H1 (cell line): ENCODE measurements at places on chromosomes 1 and 21. TPM values are rescaled to one million over a fixed set of nuclear protein-coding genes. Genes with fewer than 3 reads are reported as not detected.

GRCh38 chr1:246708166-246708565 is 16.0 kb upstream of the SCCPDH start:
- H3K27ac ChIP-seq: no peak overlapping the region
- no peak overlapping the region for H3K4me3 ChIP-seq
- no peaks in the 10 kb centered on the region for H3K36me3 ChIP-seq
- no peak for DNase-seq

- no peaks in the 10 kb centered on the region for H3K27me3 ChIP-seq
- DNase-seq: no peak
- no peak overlapping the region for H3K4me3 ChIP-seq
- no peaks in the 10 kb centered on the region for H3K4me1 ChIP-seq
These were observed 16.5 kb downstream of the ADAM30 start for GRCh38 chr1:119879510-119880434.

Gene OR2AK2
- not detected in 2 replicates for total RNA-seq

DNA sequence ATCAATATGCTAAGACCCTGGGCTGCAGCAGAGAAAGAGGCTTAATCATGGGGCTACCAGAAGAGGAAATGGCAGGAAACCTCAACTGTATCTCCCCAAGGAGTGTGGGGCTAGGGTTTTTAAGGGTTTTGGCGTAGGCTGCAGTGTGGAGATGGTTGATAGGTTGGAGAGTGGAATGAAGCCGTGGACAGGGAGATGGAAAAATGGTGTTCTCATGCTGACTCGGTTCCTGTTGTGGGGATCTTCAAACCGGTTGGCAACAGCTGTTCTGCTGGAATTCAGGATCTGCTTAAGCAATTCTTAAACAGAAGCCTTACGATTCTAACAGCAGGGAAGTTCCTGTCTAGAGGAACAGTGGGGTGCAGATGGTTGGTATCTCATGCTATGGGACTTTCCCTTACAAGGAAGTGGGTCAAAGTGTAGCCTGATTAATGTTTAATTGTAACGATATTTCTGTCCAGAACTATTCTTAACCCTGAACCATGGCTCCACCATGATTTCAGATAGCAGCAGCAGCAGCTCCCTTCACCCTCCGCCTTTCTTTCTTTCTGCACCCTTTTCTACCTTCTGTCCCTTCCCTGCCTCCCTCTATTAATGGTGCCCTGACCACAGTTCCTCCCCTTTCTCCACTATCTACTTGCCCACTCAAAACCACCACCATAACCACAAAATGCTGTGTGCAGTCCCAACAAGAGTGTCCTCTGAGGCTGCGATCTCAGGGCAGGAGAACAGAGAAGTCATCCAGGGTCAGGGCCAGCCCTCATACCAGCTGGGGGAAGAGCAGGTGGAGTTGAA is 30.8 kb downstream of the RSPH1 start:
- peaks cover 13% of the 10 kb centered on the region; the same call in 1 of the 2 replicates for H3K4me1 ChIP-seq
- DNase-seq: no peak
- H3K4me3 ChIP-seq: no peak overlapping the region
- no peaks in the 10 kb centered on the region for H3K36me3 ChIP-seq
- H3K27ac ChIP-seq: no peak overlapping the region
- no peaks in the 10 kb centered on the region; the same call in 1 of the 2 replicates for H3K27me3 ChIP-seq

Gene MAP10
- total RNA-seq: 3.5 TPM in 2 replicates

Gene BEND5
- 6.5 and 7.5 TPM in 2 replicates for total RNA-seq

Gene FAM43B
- 1.9 and 2.2 TPM in 2 replicates for total RNA-seq

- no peaks in the 10 kb centered on the region for H3K27me3 ChIP-seq
- H3K36me3 ChIP-seq: no peaks in the 10 kb centered on the region
- H3K27ac ChIP-seq: peak overlapping the region; percentile 48; the same call in 1 of the 2 replicates
These were observed 694 bp downstream of the ZBTB7B start for GRCh38 chr1:155003227-155003765.

- H3K27me3 ChIP-seq: no peaks in the 10 kb centered on the region
- H3K4me3 ChIP-seq: no peak overlapping the region
- no peaks in the 10 kb centered on the region for H3K36me3 ChIP-seq
- H3K4me1 ChIP-seq: no peaks in the 10 kb centered on the region
- DNase-seq: no peak
These were observed 36.5 kb upstream of the LHX8 start for GRCh38 chr1:75097654-75098053.

DNA sequence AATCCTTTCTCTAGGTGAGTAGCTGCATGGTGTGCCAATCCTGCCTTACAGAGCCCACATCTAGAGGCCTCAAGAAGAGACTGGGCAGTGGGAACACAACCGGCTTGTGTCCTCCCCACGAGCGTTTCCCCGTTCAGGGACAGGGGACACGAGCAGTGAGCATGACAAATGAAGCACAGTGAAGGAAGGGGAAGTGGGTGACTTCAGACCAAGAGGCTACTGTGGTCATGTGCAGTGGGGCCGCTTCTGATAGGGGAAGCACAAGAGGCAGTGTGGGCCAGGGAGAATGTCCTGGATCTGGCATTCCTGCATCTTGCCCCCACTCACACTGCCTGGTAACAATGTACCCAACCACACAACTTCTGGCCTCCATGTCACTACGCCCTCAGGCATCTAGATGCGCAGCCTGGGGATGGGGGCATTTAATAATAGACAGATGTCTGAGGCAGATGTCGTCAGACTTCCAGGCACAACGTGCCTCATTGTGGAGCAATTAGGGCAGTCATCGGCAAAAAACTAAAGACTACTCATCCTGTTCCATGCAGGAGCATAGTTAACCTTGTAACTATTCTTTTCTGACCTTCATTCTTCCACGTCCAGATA is 155.6 kb upstream of the NBPF11 start:
- no peak overlapping the region for H3K4me3 ChIP-seq
- no peak overlapping the region for H3K27ac ChIP-seq
- DNase-seq: no peak
- H3K4me1 ChIP-seq: no peaks in the 10 kb centered on the region
- no peaks in the 10 kb centered on the region for H3K36me3 ChIP-seq

Gene PKP1
- 0.88 and 0.95 TPM in 2 replicates for total RNA-seq

GRCh38 chr1:10189659-10190058 is 20.7 kb upstream of the KIF1B start:
- no peaks in the 10 kb centered on the region for H3K36me3 ChIP-seq
- peaks cover 2% of the 10 kb centered on the region; the same call in 1 of the 2 replicates for H3K4me1 ChIP-seq
- no peak overlapping the region for H3K4me3 ChIP-seq
- H3K27me3 ChIP-seq: no peaks in the 10 kb centered on the region

Gene GCSAML
- not detected in 2 replicates for total RNA-seq

- no peak for DNase-seq
- H3K4me3 ChIP-seq: no peak overlapping the region
These were observed 20.6 kb downstream of the MYOG start for GRCh38 chr1:203065191-203065590.

- no peaks in the 10 kb centered on the region for H3K27me3 ChIP-seq
- H3K36me3 ChIP-seq: no peaks in the 10 kb centered on the region
- DNase-seq: no peak
These were observed 2.5 kb downstream of the PRKACB start for GRCh38 chr1:84146411-84147032.

Gene CLDN17
- total RNA-seq: not detected in 2 replicates

GRCh38 chr1:164641353-164641730 is 82.4 kb downstream of the PBX1 start:
- H3K4me1 ChIP-seq: peaks cover 28% of the 10 kb centered on the region
- DNase-seq: no peak
- no peak overlapping the region for H3K4me3 ChIP-seq
- peak overlapping the region; percentile 11; the same call in 1 of the 2 replicates for H3K27ac ChIP-seq
- H3K36me3 ChIP-seq: no peaks in the 10 kb centered on the region

GRCh38 chr1:86965827-86966182 is 51.4 kb downstream of the HS2ST1 start:
- no peak overlapping the region for H3K27ac ChIP-seq
- DNase-seq: no peak
- no peak overlapping the region for H3K4me3 ChIP-seq
- H3K36me3 ChIP-seq: no peaks in the 10 kb centered on the region
- H3K4me1 ChIP-seq: no peaks in the 10 kb centered on the region

DNA sequence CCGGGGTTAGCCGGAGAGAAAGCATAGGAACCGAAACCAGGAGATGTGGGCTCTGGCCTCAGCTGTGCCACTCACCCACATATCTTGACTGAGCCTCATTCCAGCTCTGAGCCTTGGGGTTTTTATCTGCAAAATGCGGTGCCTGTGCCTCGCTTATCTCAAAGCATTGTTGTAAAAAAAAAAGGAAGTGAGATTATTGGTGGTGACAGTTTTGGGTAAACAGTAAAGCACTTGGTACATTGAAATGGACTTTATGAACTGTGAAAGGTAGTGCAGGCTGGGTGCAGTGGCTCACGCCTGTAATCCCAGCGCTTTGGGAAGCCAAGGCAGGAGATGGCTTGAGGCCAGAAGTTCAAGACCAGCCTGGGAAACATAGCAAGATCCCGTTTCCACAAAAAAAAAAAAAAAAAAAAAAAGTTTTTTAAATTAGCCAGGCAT is 3.8 kb downstream of the PTAFR start:
- H3K4me1 ChIP-seq: peaks cover 3% of the 10 kb centered on the region; the same call in 1 of the 2 replicates
- H3K27me3 ChIP-seq: no peaks in the 10 kb centered on the region
- H3K4me3 ChIP-seq: no peak overlapping the region
- DNase-seq: no peak
- H3K36me3 ChIP-seq: no peaks in the 10 kb centered on the region
- H3K27ac ChIP-seq: no peak overlapping the region

DNA sequence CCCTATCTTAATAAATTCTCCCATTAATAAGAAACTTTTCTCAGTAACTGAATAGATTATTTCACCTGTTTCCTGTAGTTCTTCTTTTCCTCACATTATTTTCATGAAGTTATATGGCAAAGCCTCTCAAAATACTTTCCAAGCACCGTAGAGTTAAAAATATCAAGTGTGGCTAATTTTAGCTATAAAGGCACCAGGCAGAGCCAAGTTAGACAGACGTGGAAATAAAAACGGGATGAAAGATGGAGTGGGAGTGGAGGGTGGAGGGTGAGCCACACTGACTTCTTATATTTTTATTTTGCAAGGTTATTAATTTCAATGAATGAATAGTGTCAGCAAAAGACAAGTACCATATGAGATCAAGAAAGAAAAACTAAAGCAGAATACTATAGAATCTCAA is 71.7 kb downstream of the ENAH start:
- H3K4me1 ChIP-seq: peaks cover 4% of the 10 kb centered on the region; the same call in 1 of the 2 replicates
- no peak overlapping the region for H3K27ac ChIP-seq
- DNase-seq: no peak
- H3K4me3 ChIP-seq: no peak overlapping the region
- no peaks in the 10 kb centered on the region for H3K27me3 ChIP-seq

DNA sequence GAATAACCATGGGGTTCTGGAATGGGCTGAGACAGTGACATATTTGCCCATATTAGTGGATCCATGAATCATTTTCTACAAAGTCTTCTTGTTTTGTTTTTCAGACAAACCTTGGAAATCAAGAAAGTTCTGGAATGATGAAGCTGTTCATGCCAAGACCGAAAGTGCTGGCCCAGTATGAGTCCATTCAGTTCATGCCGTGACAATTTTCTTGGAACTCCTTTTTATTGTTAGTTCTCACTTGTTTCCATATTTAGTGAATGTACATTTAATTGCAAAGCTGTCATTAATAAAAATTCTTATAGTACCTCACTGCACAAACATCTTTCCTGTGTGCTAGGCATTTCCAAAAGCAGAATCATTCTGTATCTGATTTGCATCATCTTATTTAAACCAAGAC is 100.6 kb upstream of the KCNJ15 start:
- no peaks in the 10 kb centered on the region for H3K27me3 ChIP-seq
- H3K36me3 ChIP-seq: no peaks in the 10 kb centered on the region
- no peak overlapping the region for H3K27ac ChIP-seq
- no peak for DNase-seq
- H3K4me3 ChIP-seq: no peak overlapping the region

- no peak for DNase-seq
- peaks cover 13% of the 10 kb centered on the region for H3K4me1 ChIP-seq
- peak overlapping the region; percentile 98; the same call in 1 of the 2 replicates for H3K4me3 ChIP-seq
- H3K27me3 ChIP-seq: no peaks in the 10 kb centered on the region
- H3K27ac ChIP-seq: no peak overlapping the region
These were observed 3.3 kb downstream of the SOX13 start for GRCh38 chr1:204075890-204076846.

GRCh38 chr1:30253361-30253760 is 470.0 kb downstream of the MATN1 start:
- H3K4me1 ChIP-seq: peaks cover 6% of the 10 kb centered on the region; the same call in 1 of the 2 replicates
- DNase-seq: no peak
- no peak overlapping the region for H3K4me3 ChIP-seq
- H3K27ac ChIP-seq: no peak overlapping the region
- H3K36me3 ChIP-seq: no peaks in the 10 kb centered on the region

GRCh38 chr1:177891809-177892208 is 78.0 kb downstream of the SEC16B start:
- no peak overlapping the region for H3K27ac ChIP-seq
- H3K4me1 ChIP-seq: no peaks in the 10 kb centered on the region
- no peak for DNase-seq

Gene TMEM200B
- 11.0 and 11.3 TPM in 2 replicates for total RNA-seq

GRCh38 chr1:235649368-235650163 is at the start of gene GNG4:
GNG4 (minus strand) TSS chr1:235649784; CDS start chr1:235583838, 65,946 bp downstream.
- H3K27ac ChIP-seq: peak within 1 kb of the TSS; percentile 85; the same call in 1 of the 2 replicates
- H3K36me3 ChIP-seq: no peaks in the 10 kb centered on the region
- DNase-seq: peak; percentile 85
- H3K27me3 ChIP-seq: no peaks in the 10 kb centered on the region
- H3K4me3 ChIP-seq: peak within 1 kb of the TSS; percentile 87

DNA sequence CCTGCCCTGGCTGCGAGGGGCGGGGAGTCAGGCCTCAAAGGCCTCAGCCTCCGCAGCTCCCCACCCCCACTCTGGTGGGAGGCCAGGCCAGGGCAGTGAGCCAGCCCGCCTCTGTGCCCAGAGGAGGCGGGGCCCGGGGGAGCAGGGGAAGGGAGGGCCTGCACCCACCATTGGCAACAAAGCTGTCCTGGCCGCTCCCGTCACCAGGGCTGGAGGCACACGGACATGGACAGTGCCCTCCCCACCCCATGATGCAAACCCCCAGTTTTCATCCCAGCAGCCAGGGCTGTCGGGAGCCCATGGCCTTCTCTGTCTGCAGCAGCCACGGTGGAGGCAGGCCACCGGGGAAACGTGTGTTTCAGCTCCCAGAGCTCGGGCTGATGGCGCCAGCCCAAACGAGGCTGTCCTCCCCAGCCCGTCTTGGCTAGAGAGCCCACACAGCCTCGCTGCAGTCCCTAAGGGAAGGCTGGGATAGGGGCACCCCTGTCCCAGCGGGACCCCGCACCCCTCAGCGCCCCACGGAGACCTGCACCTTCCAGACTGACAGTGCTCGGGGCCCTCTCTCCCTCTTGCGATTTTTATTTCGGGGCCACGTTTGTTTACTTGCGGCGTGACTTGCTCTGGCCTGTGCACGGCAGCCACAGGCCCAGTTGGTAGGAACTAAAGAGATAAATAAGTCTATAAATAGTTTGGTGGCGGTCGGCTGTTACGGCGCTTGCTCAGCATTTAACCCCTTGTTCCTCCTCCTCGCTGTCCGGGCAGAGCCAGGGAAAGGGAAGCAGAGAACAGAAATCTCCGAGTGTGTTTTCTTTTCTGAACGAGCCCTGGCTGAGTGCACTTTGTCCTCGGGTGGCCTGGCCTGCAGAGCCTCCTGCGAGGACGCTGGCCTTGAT is 101.8 kb downstream of the PRDM16 start:
- no peaks in the 10 kb centered on the region for H3K27me3 ChIP-seq
- no peak overlapping the region; the same call in 1 of the 2 replicates for H3K27ac ChIP-seq
- no peak overlapping the region for H3K4me3 ChIP-seq
- DNase-seq: no peak
- no peaks in the 10 kb centered on the region for H3K36me3 ChIP-seq

Gene MAP3K6
- total RNA-seq: 7.6 and 11.2 TPM in 2 replicates
